ENCODE measurements at places on chromosomes 1 and 21.
A peak's percentile ranks its signal among the peaks of the same experiment; 100 is the strongest.

DNA sequence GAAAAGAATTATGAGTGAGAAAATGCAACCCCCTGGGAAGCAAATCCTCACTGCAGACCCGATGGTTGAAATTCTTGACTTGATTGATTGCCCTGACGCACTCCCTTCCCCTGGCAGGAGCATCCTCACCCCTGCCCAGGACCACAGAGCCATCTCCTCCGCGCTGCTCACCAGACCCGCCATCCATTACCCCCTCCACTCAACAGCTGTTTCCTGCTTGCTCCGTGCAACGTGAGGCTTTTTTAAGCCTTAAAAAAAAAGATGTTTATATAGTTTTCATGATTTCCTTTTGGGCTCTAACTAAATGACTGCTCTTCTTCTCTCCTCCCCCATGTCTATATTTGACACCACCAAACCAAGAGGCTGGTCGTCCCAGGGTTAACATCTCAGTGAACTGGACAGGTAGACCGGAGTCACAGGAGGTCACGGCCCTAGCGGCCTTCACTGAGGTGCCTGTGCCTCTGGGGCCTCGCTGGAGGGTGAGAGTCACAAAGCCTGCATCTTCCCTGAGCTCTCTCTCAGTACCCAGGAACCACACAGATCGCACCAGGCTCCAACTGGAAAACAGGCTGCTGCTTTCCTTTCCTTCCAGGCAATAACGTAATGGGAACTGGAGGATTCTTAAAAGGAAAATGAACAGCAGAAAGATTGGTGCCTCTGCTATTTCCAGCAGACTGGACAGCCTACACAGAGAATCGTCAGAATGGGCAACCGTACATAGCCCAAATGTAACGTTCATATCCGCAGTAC, 49.8 kb downstream of the ZBTB18 start:
- peak; percentile 91 for DNase-seq
- no peaks in the 10 kb centered on the region for H3K36me3 ChIP-seq
- H3K27me3 ChIP-seq, result no peaks in the 10 kb centered on the region
- H3K4me3 ChIP-seq, result no peak overlapping the region
- H3K4me1 ChIP-seq, result peaks cover 18% of the 10 kb centered on the region
- H3K27ac ChIP-seq, result no peak overlapping the region

DNA sequence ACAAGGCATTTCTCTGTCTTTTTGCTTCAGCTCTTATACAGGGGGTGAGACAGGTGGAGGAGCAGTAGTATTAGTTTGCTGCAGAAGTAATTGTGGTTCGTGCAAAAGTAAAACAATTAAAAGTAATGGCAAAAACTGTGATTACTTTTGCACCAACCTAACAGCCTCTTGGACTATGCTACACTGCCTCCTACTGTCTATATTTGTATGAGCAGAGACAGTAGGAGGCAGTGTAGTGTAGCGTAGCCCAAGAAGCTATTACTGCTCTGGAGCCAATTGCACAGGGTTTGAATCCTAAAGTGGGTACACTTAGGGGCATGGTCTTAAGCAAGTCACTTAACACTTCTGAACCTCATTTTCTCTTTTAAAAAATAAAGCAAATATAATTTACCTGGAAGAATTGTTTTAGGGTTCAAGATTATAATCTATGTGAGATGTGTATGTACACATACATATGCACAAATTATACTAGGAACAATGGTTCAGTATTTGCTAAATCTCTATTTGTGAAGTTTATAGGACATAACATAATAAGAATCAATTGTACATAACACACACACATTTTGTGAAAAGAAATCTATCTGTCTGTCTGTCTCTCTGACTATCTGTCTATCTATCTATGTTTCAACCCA, 103.8 kb downstream of the BRINP3 start:
- no peaks in the 10 kb centered on the region for H3K27me3 ChIP-seq
- H3K4me1 ChIP-seq, result no peaks in the 10 kb centered on the region
- no peaks in the 10 kb centered on the region for H3K36me3 ChIP-seq

DNA sequence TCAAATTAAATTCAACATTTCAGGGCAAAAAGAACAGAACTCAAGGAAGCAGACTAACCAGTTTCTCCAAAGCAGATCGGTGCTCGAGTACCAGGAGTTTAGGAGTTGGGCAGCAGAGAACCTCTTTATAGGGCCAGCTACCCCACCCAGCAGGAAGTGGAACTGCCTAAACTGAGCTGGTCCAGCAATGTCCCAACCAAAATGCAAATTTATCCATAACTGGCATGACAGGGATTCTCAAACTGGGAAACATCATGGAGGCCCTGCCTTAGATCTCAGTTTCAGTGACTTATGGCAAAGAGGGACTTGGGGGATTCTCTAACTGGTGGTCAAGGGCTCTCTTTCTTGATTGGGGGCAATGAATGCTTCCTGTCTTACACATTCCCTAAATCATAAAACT, at the start of gene SPRR2B:
Gene SPRR2B, minus strand, starts transcription at position 101 of the 400 bp plus-strand sequence. CDS start 772 bp downstream, outside the sequence.
- H3K27me3 ChIP-seq, result no peaks in the 10 kb centered on the region
- H3K4me3 ChIP-seq, result no peak within 1 kb of the TSS
- DNase-seq, result no peak
- no peak within 1 kb of the TSS for H3K27ac ChIP-seq
- H3K36me3 ChIP-seq, result no peaks in the 10 kb centered on the region

- peaks cover 4% of the 10 kb centered on the region for H3K36me3 ChIP-seq
- no peak overlapping the region for H3K27ac ChIP-seq
- peaks cover 3% of the 10 kb centered on the region for H3K4me1 ChIP-seq
- H3K27me3 ChIP-seq, result no peaks in the 10 kb centered on the region
- H3K4me3 ChIP-seq, result no peak overlapping the region
- DNase-seq, result no peak
Measured at GRCh38 chr1:176193663-176194062, 13.4 kb downstream of the COP1 start.

DNA sequence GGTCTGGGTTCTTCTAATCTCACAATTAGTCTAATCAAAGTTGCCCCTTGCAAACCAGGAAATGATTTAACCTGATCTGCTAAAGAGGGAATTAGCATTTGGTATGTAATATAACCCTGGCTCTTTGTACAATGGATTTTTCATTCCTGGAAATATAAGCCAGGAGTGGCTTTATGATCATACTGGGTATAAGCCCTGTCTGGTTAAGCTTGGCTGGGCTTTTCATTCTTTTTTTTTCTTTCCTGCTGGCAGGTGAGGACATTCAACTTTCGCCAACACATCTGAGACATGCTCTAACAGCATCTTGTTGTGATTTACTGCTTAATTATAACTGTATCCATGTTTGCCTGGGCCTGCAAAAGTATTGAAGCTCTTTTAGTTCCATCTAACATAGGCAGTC, 20.4 kb upstream of the SDE2 start:
- H3K27me3 ChIP-seq, result no peaks in the 10 kb centered on the region
- no peak overlapping the region for H3K4me3 ChIP-seq
- no peak overlapping the region for H3K27ac ChIP-seq
- peaks cover 6% of the 10 kb centered on the region for H3K4me1 ChIP-seq

- peaks cover 2% of the 10 kb centered on the region for H3K4me1 ChIP-seq
- H3K27ac ChIP-seq, result no peak overlapping the region
- no peak overlapping the region for H3K4me3 ChIP-seq
- H3K27me3 ChIP-seq, result no peaks in the 10 kb centered on the region
- peak; percentile 92 for DNase-seq
- no peaks in the 10 kb centered on the region for H3K36me3 ChIP-seq
Measured at GRCh38 chr1:42913426-42914091, 45.1 kb downstream of the SLC2A1 start.

GRCh38 chr1:85109475-85109874, 61.2 kb upstream of the MCOLN3 start:
- no peaks in the 10 kb centered on the region for H3K36me3 ChIP-seq
- no peak overlapping the region for H3K27ac ChIP-seq
- no peaks in the 10 kb centered on the region for H3K27me3 ChIP-seq
- no peaks in the 10 kb centered on the region for H3K4me1 ChIP-seq
- peak; percentile 87 for DNase-seq

DNA sequence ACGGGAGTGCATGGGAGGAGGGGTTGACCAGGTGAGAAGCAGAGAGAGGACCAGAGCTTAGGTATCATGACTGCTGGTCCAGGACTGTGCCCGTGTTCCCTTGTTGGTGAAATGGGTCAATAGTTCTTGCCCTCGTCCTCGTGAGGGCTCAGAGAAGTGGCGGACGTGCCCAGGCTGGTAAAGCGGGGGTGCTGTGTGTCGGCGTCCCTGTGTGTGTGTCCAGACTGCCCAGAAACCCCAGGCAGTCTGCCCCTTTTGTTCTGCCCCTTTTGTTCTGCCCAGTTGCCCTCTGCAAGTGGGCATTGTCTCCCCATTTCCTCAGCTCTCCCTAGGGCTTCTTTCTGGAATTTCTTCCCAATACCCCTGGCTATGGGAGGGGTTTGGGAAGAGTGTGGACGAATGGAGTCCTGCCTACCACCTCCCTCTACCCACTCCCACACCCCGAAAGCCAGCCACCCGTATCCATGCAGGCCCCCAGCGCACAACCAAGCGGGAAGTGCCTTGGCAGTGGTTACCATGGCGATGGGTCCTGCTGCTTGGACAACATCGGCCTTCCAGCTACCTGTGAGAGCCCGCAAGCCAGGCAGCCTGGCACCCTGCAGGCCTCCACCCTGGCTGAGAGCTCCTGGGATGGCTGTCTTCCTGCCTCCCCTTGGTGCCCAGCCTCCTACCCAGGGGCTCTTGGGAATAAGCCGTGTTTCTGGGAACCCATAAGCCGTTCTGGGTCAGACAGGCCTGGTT, 34.7 kb downstream of the ACOT11 start:
- no peak for DNase-seq
- H3K4me3 ChIP-seq, result no peak overlapping the region
- H3K27ac ChIP-seq, result no peak overlapping the region
- no peaks in the 10 kb centered on the region for H3K4me1 ChIP-seq
- no peaks in the 10 kb centered on the region for H3K27me3 ChIP-seq

GRCh38 chr1:193256019-193256418, 69.6 kb upstream of the B3GALT2 start:
- H3K27me3 ChIP-seq, result no peaks in the 10 kb centered on the region
- H3K4me3 ChIP-seq, result no peak overlapping the region
- no peak overlapping the region for H3K27ac ChIP-seq

GRCh38 chr1:235919127-235919832, 52.6 kb upstream of the LYST start:
- DNase-seq, result no peak
- no peaks in the 10 kb centered on the region for H3K27me3 ChIP-seq
- H3K27ac ChIP-seq, result no peak overlapping the region
- no peaks in the 10 kb centered on the region for H3K36me3 ChIP-seq

- DNase-seq, result peak; percentile 69
- peak overlapping the region; percentile 23 for H3K27ac ChIP-seq
- no peak overlapping the region for H3K4me3 ChIP-seq
- no peaks in the 10 kb centered on the region for H3K27me3 ChIP-seq
Measured at GRCh38 chr1:169193191-169193850, 86.8 kb downstream of the ATP1B1 start.

DNA sequence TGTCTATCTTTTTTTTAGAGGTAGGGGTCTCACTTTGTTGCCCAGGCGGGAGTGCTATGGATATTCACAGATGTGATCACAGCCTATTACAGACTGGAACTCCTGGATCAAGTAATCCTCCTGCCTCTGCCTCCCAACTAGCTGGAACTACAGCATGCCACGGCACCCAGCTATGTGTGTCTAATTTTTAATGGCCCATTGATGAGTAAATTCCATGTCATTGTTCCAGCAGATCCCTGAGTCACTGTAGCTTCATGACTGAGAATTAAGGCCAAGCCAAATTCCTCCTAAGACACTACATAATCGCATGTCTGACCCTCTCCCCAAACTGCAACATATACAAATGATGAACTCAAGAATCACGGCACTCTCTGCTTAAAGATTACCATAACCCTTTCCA, 84.2 kb upstream of the RGS2 start:
- no peaks in the 10 kb centered on the region for H3K27me3 ChIP-seq
- H3K36me3 ChIP-seq, result no peaks in the 10 kb centered on the region
- no peaks in the 10 kb centered on the region for H3K4me1 ChIP-seq

- no peak for DNase-seq
- no peak overlapping the region for H3K4me3 ChIP-seq
- H3K36me3 ChIP-seq, result no peaks in the 10 kb centered on the region
- no peaks in the 10 kb centered on the region for H3K4me1 ChIP-seq
Measured at GRCh38 chr1:153447498-153448170, 12.8 kb downstream of the S100A7 start.

DNA sequence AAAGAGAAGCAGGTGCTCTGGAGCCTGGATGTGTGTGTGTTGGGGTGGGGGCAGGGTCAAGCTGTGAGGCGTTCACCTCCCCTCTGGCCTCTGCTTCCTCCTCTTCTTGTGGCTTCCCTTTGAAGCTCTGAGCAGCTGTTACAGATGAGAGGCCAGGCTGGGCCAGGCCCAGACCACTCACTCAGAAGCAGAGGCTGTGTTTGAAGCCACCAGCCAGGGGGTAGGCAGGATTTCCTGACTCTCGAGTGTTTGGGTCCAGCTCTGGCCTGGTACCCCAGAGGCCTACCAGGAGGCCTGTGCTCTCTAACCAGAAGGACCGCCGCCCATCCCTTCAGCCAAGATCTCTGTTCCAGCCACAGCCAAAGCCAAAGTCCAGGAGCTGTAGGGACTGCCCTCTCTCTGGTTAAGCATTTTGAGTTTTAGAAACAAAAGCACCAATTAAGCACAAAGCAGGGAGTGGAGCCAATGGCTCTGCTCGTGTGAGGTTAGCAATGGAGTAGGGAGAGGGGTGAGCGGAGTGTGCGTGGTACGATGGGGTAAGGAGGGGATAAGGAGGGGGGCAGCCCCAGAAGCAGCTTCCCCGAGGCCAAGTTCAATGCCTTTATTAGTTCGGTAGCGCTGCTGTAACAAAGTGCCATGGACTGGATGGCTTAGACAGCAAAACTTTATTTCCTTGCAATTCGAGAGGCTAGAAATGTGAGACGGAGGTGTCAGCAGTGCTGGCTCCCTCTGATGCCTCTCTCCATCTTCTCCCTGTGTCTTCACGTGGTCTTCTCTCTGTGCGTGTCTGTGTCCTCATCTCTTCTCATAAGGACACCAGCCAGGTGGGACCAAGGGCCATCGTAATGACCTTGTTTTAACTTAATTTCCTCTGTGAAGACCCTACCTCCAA, 20.5 kb downstream of the RCSD1 start:
- peaks cover 94% of the 10 kb centered on the region for H3K4me1 ChIP-seq
- no peak for DNase-seq
- H3K4me3 ChIP-seq, result no peak overlapping the region
- H3K27ac ChIP-seq, result peak overlapping the region; percentile 77
- no peaks in the 10 kb centered on the region for H3K27me3 ChIP-seq

DNA sequence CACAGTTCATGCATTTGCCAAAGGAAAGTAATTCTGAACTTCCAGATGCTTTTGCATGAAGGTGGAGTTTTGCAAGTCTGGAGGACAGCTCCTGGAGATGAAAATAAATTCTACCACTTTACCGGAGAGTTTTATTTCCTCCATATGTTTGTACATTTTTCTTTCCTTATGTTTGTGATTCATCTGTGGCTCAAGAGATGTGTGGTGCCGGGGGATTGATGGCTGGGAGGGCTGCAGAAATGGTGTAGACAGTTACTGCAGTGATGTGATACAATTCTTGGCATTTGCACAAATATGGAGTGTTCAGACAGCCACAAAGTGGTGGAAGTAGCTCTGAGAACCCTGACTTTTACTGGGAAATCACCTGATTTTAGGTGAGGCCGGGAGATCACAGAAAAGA, 58.5 kb upstream of the ASB17 start:
- DNase-seq, result no peak
- H3K4me1 ChIP-seq, result no peaks in the 10 kb centered on the region
- H3K36me3 ChIP-seq, result no peaks in the 10 kb centered on the region

- H3K27me3 ChIP-seq, result no peaks in the 10 kb centered on the region
- H3K27ac ChIP-seq, result no peak overlapping the region
- H3K4me1 ChIP-seq, result no peaks in the 10 kb centered on the region
- no peak for DNase-seq
- no peaks in the 10 kb centered on the region for H3K36me3 ChIP-seq
Measured at GRCh38 chr1:86957221-86957620, 42.8 kb downstream of the HS2ST1 start.

- no peak overlapping the region for H3K27ac ChIP-seq
- no peaks in the 10 kb centered on the region for H3K4me1 ChIP-seq
Measured at GRCh38 chr1:94863919-94864318, 43.8 kb downstream of the SLC44A3 start.
